ENCODE measurements at places on chromosomes 11 and 22. TPM values are rescaled to one million over a fixed set of nuclear protein-coding genes. Genes with fewer than 3 reads are reported as not detected.
A peak's percentile ranks its signal among the peaks of the same experiment; 100 is the strongest.

DNA sequence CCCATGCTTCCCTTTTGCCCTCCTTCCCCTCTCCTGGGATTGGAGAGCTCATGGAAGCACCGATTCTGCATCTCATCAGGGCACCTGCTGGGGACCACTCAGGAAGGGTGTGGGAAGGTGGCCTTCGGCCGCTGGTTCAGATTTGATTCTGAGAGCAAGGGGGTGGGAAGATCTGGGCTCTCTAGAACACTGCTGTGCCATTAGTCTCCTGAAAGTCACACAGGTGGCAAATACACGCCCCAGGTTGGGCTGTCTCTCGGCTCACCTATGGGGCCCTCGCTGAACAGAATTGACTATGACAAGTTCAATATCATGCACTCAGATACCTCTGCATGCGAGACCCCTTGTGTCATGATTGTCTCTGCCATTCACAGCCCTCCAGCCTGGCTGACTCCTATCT is 12.8 kb upstream of the APOBEC3A start:
- no peaks in the 10 kb centered on the region for H3K4me1 ChIP-seq
- H3K27me3 ChIP-seq: no peaks in the 10 kb centered on the region
- H3K27ac ChIP-seq: no peak overlapping the region

Gene DEFB131B
- total RNA-seq: not detected

DNA sequence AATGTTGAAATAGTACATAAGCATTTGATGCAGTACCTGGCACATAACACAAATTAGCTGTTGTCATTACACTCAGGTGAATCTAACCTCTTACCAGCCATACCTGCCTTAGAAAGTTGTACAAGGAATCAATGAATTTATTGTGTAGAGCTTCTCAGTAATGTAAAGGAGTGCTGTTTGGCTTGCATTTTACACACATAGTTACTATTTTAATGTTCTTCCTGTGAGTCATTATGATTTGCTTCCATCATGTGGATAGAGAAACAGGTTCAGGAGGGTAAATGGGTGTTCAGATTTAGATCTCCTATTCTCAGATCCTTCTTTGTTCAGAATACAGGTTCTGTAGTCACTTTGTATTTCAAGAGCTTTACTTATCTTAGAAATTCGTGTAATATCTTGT is 27.6 kb upstream of the RCE1 start:
- H3K4me1 ChIP-seq: no peaks in the 10 kb centered on the region
- H3K27me3 ChIP-seq: no peaks in the 10 kb centered on the region
- no peaks in the 10 kb centered on the region for H3K36me3 ChIP-seq
- no peak overlapping the region for H3K4me3 ChIP-seq

DNA sequence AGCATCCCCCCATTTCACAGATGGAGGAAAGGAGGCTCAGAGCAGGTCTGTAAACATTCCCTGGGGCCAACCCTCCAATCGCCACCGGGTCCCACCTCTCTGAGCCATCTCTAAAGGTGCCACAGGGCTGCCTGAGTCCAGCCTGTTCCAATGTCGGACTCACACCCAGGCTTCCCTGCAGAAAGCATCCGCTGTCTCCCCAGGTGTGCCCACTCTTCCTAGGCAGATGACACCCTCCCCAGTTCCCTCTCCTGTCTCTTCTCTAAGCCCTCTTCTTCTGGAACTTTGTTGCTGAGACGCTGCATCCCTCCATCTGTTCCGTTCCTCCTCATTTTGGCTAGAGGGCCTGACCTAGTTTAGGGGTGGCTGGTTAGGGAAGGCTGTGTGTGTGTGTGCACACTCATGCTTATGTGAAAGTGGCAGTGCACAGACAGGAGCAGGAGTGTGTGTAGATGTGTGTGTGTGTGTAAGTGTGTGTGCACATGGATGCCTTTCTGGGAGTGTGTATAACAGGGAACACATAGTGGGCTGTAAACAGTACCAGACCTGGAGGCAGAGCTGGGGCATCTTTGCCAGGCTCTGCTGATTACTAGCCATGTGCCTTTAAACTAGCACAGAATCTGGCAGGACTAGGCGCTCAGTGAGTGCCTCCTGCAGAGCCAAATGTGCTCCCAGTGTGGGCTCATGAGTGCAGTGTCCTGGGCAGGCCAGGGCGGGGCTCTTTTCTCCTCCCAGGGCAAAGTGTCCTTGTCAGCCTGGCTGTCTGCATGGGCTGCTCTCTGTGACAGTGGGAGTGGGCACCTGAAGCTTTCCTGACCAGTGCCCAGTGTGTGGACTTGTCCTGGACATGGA is 77.3 kb upstream of the NECTIN1 start:
- no peaks in the 10 kb centered on the region for H3K4me1 ChIP-seq
- no peak overlapping the region for H3K27ac ChIP-seq
- H3K36me3 ChIP-seq: no peaks in the 10 kb centered on the region
- no peak for DNase-seq
- H3K4me3 ChIP-seq: no peak overlapping the region

- no peak overlapping the region for H3K4me3 ChIP-seq
- H3K27ac ChIP-seq: no peak overlapping the region
- no peaks in the 10 kb centered on the region for H3K4me1 ChIP-seq
- DNase-seq: no peak
Measured at GRCh38 chr11:11413776-11414175, 60.7 kb upstream of the CSNK2A3 start.

GRCh38 chr11:130370845-130371590 is 56.3 kb upstream of the ZBTB44 start:
- no peak overlapping the region for H3K4me3 ChIP-seq
- H3K4me1 ChIP-seq: no peaks in the 10 kb centered on the region
- no peaks in the 10 kb centered on the region for H3K36me3 ChIP-seq
- no peak overlapping the region for H3K27ac ChIP-seq

DNA sequence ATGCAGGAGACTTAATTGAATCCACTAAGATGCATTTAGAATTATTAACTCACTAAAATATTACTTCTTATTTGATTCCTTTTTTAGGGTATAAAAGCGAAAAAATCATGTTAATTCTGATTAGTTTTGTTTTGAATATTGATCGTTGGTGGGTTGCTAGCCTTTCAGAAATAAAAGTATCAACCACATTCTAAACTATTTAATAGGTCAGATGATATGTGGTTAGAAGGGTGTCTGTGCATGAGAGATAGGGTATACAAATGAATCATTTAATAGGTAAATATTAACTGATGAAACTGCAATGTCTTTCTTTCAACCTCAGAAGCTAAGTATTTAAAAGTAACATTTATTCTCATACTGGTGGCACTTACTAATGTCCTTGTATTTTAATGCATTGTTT is 515.1 kb downstream of the CNTN5 start:
- H3K27me3 ChIP-seq: no peaks in the 10 kb centered on the region
- H3K4me3 ChIP-seq: no peak overlapping the region
- no peaks in the 10 kb centered on the region for H3K36me3 ChIP-seq

GRCh38 chr11:125123947-125124617 is 12.7 kb upstream of the TMEM218 start:
- H3K4me1 ChIP-seq: no peaks in the 10 kb centered on the region
- DNase-seq: peak; percentile 44
- no peak overlapping the region for H3K27ac ChIP-seq
- H3K27me3 ChIP-seq: no peaks in the 10 kb centered on the region

Gene OR4A16
- total RNA-seq: not detected

DNA sequence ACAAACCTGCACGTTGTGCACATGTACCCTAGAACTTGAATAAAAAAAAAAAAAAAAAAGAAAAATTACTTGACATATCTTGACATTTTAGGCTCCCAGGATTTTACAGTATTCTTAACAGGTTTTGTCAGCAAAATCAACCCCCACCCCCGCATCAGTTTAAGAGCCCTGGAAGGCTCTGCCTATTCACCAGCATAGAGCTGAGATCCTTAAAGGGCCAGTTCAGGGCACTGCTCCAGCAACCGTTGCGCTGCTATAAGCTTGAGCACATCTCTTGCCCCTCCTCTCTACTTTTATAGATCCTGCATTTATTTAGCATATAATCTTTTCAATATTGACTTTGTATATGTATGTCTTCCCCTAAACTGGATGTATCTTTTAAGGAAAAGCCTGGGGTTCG is 697 bp upstream of the PAFAH1B2 start:
- peak overlapping the region; percentile 89 for H3K27ac ChIP-seq
- H3K4me1 ChIP-seq: peaks cover 9% of the 10 kb centered on the region
- H3K27me3 ChIP-seq: no peaks in the 10 kb centered on the region
- H3K36me3 ChIP-seq: no peaks in the 10 kb centered on the region
- H3K4me3 ChIP-seq: peak overlapping the region; percentile 81
- peak; percentile 69 for DNase-seq

Gene PPP6R2
- 49.8 TPM for total RNA-seq

- H3K27ac ChIP-seq: no peak overlapping the region
- no peaks in the 10 kb centered on the region for H3K36me3 ChIP-seq
- no peak overlapping the region for H3K4me3 ChIP-seq
- DNase-seq: no peak
- no peaks in the 10 kb centered on the region for H3K4me1 ChIP-seq
Measured at GRCh38 chr11:22460181-22460580, 122.0 kb downstream of the SLC17A6 start.

DNA sequence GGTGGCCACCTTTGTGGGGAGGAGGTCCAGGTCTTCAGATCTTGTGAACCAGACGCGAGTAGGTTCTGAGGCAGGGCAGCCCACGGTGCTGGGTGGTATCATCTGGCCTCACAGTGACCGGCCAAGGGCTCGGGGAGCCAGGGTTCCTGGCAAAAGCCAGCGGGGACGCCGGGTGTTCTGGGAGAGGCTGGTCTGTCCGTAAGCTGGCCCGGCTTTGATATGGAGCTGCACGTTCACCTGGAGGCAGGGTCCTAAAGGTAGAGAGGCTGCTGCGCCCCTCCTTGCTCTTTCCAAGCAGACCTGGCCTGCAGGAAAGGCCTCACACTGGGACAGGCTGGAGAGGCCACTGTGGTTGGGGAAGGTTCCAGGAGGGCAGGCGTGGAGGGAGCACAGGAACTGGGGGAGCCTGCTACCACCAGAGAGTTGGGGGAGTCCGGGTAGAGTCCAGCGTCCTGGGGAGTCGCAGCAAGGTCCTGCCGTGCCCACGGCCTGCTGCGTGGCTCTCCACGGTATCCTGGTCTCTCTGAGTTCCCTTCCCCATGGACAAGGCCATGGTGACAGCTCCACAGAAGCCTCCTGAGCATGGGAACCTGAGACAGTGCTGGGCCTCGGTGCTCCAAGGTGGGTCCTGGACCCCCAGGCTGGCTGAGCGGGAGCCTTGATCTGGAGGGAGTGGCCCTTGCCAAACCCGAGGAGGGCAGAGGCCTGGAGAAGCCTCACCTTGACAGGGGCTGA is 452.4 kb upstream of the B3GAT1 start:
- DNase-seq: no peak
- H3K4me1 ChIP-seq: no peaks in the 10 kb centered on the region
- no peaks in the 10 kb centered on the region for H3K36me3 ChIP-seq
- no peak overlapping the region for H3K4me3 ChIP-seq
- H3K27me3 ChIP-seq: no peaks in the 10 kb centered on the region

GRCh38 chr11:85517272-85517671 is 109.9 kb downstream of the DLG2 start:
- H3K27ac ChIP-seq: no peak overlapping the region
- no peaks in the 10 kb centered on the region for H3K27me3 ChIP-seq
- no peak overlapping the region for H3K4me3 ChIP-seq
- no peaks in the 10 kb centered on the region for H3K36me3 ChIP-seq
- no peak for DNase-seq
- H3K4me1 ChIP-seq: no peaks in the 10 kb centered on the region
